Spleen (tissue), 13 donors: ENCODE measurements at places on chromosomes 2 and 18.

DNA sequence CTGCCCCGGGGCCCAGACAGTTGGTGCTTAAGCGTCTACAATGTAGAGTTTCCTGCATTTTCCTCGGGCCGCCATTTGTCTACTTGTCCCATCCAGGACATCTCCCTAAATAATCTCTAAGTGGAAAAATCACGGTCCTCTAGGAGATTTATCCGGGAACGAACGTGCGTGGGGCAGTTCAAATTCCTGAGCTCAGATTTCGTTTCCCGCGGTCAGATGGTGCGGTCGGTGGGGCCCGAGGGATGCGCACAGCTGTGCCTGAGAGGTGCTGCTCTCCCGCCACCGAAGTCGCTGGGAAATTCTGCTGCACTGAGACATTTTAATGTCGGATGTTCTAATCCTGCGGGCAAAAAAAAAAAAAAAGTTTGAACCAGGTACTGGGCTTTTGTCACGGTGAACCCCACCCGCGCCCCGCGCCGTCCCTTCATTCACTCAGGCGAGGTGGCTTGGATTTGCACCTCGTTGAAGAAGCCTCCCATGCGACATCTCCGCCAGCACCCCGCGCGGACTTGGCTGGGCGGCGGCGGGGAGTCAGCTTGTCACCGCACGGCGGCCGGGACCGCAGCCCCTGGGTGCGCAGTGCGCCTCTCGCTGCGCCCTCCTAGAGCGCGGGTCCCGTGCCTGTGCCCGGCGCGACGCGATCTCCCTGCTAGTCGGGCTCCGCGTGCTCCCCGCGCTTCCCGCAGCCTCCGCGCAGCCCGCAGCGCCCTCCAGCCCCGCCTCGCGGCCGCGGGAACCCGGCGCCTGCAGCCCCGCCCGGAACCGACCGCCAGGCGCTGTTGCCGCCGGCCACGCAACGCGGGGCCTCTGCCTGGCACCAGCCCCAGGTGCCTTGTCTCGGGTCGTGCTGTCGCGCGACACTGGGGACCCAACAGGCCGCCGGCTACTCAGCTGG, 191.9 kb upstream of the TCF4 start:
- peak; percentile 84 for DNase-seq
- H3K27ac ChIP-seq: peak overlapping the region; percentile 66
- no peaks in the 10 kb centered on the region for H3K36me3 ChIP-seq
- H3K4me1 ChIP-seq: no peaks in the 10 kb centered on the region
- H3K27me3 ChIP-seq: peaks cover 3% of the 10 kb centered on the region
- peak overlapping the region; percentile 56 for H3K4me3 ChIP-seq

GRCh38 chr2:230267556-230267955, 42.0 kb downstream of the SP140 start:
- H3K4me3 ChIP-seq: no peak overlapping the region
- H3K4me1 ChIP-seq: peaks cover 28% of the 10 kb centered on the region
- no peaks in the 10 kb centered on the region for H3K36me3 ChIP-seq
- DNase-seq: no peak

- no peaks in the 10 kb centered on the region for H3K27me3 ChIP-seq
- DNase-seq: no peak
- no peaks in the 10 kb centered on the region for H3K4me1 ChIP-seq
- H3K4me3 ChIP-seq: no peak overlapping the region
- no peak overlapping the region for H3K27ac ChIP-seq
- H3K36me3 ChIP-seq: no peaks in the 10 kb centered on the region
Observed at GRCh38 chr2:115199966-115200365, 757.5 kb downstream of the DPP10 start.

DNA sequence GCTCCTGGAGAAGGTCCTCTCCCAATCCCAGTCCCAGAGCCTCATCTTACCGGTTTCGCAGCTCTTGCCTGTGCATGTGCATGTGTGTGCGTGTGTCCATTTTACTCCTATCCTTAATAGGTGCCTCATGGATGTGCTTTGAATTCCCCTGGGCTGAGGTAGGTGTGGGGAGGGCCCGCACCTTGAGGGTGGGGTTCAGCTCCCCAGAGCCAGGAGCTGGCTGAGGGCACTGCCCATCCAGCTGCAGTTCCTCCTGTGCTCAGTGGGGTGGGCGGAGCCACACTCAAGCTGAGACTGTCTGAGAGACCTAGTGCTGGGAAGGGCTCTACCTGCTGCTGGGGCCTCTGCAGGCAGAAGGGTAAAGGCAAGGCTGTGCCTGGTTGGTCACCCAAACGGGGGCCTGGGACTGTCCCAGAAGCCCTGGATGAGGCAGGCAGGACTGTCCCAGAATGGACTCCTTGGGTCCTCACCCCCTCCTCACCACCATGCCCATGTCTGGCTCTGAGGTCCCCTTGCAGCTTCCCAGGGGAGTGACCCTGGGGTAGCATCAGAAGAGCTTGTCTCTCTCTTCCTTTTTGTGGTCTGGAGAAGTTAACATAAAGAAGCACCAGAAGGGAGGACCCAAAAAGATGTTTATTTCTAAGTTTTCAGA, 8.9 kb downstream of the GDF7 start:
- H3K27me3 ChIP-seq: peaks cover 30% of the 10 kb centered on the region
- H3K4me3 ChIP-seq: no peak overlapping the region
- peak overlapping the region; percentile 36 for H3K27ac ChIP-seq
- DNase-seq: peak; percentile 92
- peaks cover 59% of the 10 kb centered on the region for H3K4me1 ChIP-seq

DNA sequence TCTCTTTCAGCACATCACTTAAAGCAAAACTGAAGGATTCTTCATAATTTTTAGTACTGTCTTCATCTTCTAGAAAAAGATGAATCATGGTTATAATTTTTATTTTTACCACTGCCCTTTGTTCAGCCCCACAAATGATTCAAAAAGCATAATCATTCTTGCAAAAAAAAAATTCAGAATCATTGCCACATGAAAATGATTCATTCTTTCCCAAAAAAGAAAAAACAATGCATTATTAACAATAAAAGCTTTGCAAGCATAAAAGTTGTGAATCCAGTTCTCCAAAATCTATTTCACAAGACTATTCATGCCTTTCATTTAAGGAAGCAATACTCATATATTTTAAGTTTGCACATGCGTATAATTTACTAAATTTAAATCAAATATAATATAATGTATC, 204.8 kb downstream of the RBM43 start:
- no peak for DNase-seq
- H3K4me1 ChIP-seq: no peaks in the 10 kb centered on the region
- H3K27ac ChIP-seq: no peak overlapping the region
- H3K36me3 ChIP-seq: no peaks in the 10 kb centered on the region
- no peak overlapping the region for H3K4me3 ChIP-seq

- no peaks in the 10 kb centered on the region for H3K27me3 ChIP-seq
- no peak overlapping the region for H3K4me3 ChIP-seq
- no peaks in the 10 kb centered on the region for H3K36me3 ChIP-seq
- DNase-seq: no peak
Observed at GRCh38 chr2:222799262-222799918, 61.4 kb upstream of the ACSL3 start.

DNA sequence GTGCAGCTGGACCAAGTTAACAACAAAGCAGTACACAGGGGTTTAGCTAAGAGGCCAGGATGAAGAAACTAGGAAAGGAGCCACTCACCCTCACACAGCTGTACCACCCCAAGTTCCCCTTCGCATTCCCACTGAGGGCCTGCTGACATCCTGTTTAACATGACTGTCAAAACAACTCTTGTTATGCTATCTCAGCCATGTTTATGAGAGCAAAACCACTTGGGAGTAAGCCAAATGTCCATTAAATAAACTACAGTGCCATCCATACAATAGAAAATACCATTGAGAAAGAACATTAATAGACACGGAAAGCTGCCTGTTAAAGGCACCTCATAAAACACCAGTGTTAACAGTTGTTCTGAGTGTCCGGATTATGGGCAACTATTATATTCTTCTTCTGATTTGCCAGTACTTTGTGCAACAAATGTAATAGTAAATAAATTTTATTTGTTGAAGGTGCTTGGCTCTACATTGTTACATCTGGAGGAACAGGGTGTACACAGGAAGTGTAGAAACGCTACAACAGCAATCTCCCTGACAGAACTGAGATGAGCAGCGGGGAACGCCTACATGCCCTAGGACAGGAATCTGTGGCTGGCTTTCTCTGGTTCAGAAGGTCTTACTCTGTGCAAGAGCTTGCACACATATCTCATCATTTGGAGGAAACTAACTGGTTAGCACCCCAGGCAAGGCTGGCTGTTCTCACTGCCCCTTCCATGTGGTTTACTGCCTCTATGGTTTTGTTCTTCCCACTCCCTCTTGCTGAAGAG, 85.6 kb downstream of the EHD3 start:
- peak overlapping the region; percentile 89 for H3K27ac ChIP-seq
- H3K4me3 ChIP-seq: no peak overlapping the region
- no peaks in the 10 kb centered on the region for H3K36me3 ChIP-seq
- no peak for DNase-seq
- peaks cover 19% of the 10 kb centered on the region for H3K4me1 ChIP-seq

DNA sequence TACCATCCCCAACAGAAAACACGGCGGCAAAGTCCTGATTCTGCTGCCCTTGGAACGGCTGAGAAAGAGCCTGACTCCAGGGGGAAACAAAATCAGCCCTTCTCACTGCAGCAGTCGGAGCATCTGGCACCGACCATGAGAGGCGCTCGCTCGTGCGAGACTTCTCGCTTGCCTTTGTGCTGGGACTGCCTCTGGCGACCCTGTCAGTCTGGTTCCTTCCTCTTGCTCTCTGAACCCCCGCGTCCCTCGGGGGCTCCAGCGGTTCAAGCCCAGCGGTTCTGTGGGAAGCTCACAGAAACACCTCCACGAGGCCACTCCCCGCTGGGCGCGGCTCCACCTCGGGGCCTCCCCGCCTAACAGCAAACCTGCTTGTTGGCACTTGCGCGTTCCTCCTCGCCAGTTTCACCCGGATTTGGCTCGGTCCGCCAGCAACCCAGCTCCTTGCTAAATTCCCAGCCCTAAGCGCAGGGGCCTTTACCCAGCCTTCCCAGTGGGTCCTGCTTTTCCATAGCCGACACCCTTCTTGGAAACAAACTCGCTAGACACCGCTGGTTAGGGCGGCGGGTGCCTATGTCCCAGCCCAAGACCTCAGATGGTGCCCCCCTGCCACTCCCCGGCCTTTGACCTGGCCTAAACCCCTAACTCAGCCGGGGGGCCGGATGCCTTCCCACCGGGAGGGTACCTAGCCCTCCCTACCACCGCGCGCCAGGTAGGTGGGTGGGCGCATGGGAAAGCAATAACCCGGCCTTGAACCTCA, 2.2 kb downstream of the RND3 start:
- peak; percentile 71 for DNase-seq
- peaks cover 60% of the 10 kb centered on the region for H3K27me3 ChIP-seq

DNA sequence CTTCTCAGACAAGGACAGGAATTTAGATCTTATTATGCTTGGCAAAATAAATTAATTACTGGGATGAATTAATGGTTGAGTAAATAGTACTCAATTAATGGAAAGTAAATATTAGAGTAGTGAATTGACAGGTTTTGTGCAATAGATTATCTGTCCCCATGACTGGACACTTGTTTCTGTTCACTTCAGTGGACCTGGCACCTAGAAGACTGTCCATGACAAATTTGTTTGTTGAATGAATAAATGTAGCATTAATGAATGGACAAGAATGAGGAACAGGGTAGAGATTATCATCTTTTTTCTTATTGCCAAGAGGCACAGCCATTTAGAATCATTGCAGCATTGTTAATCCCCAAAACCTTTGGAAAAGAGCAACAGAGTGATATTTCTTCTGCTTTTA, 570.0 kb upstream of the CRIM1 start:
- no peaks in the 10 kb centered on the region for H3K27me3 ChIP-seq
- H3K4me1 ChIP-seq: no peaks in the 10 kb centered on the region
- no peaks in the 10 kb centered on the region for H3K36me3 ChIP-seq

- H3K27me3 ChIP-seq: no peaks in the 10 kb centered on the region
- no peaks in the 10 kb centered on the region for H3K36me3 ChIP-seq
- DNase-seq: no peak
Observed at GRCh38 chr18:6044773-6045172, 149.5 kb upstream of the TMEM200C start.

GRCh38 chr2:170813611-170814532, 2.8 kb upstream of the GAD1 start:
- H3K27ac ChIP-seq: no peak overlapping the region
- H3K4me1 ChIP-seq: peaks cover 37% of the 10 kb centered on the region
- peaks cover 90% of the 10 kb centered on the region for H3K27me3 ChIP-seq
- H3K36me3 ChIP-seq: no peaks in the 10 kb centered on the region
- no peak for DNase-seq

DNA sequence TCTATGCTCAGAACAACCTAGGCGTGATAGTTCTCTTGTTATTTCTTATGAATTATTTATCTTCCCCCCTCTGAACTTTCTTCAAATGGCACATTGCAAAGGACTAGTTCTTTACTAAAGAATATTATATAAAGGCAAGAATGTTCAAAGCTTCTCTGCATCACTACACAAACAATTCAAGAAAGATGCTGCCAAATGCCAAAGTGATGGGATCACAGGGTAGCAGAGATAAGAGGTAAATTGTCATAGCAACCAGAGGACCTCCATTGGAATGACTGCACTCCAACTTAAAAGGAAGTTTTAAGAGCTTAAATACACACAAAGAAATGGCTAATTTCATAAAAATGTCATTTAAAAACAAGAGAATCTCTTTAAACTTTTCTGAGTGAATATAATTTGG, 72.8 kb downstream of the AQP4 start:
- DNase-seq: no peak
- H3K27ac ChIP-seq: no peak overlapping the region
- no peaks in the 10 kb centered on the region for H3K4me1 ChIP-seq
- no peaks in the 10 kb centered on the region for H3K27me3 ChIP-seq
- no peaks in the 10 kb centered on the region for H3K36me3 ChIP-seq

DNA sequence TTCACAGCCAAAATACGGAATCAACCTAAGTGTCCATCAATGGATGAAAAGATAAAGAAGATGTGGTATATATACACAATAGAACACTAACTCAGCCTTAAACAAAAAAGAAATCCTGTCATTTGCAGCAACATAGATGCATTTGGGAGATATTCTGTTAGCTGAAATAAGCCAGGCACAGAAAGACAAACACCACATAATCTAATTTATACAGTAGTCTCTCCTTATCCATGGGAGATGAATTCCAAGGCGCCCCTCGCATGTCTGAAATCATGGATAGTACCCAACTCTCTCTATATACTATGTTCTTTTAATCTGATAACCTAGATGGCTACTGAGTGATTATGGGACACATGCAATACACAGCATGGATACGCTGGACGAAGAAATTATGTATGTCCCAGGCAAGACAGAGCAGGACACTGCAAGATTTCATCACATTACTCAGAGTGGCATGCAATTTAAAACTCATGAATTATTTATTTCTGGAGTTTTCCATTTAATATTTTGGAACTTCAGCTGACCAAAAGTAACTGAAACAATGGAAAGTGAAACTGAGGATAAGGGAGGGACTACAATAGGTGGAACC, 39.5 kb downstream of the ORC4 start:
- no peaks in the 10 kb centered on the region for H3K27me3 ChIP-seq
- no peak for DNase-seq
- H3K27ac ChIP-seq: no peak overlapping the region
- no peak overlapping the region for H3K4me3 ChIP-seq
- no peaks in the 10 kb centered on the region for H3K36me3 ChIP-seq
- no peaks in the 10 kb centered on the region for H3K4me1 ChIP-seq
